ENCODE measurements at places on chromosomes 7 and 10.

GRCh38 chr10:59891349-59891748 is 15.0 kb downstream of the CCDC6 start:
- no peak for DNase-seq

DNA sequence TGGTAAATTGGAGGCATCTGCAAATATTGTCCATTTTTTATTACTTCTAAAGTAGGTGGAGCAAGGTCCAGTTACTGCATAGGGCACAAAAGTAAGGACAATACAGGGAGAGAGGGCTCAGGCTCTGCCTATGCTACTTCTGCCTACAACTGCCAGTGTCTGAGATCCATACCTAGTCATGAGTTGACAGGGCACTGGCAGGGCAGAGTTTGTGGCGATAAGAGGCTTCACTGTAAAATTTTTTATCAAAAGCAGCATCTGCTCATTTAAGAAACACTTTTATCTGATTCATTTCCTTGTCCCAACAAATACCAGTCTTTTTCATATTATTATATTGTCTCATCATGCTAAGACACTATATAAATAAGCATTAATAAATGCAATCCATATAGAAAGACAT is 178.0 kb downstream of the LRRN3 start:
- no peak for DNase-seq

GRCh38 chr10:59460601-59461000 is 98.3 kb upstream of the FAM13C start:
- DNase-seq, result no peak

DNA sequence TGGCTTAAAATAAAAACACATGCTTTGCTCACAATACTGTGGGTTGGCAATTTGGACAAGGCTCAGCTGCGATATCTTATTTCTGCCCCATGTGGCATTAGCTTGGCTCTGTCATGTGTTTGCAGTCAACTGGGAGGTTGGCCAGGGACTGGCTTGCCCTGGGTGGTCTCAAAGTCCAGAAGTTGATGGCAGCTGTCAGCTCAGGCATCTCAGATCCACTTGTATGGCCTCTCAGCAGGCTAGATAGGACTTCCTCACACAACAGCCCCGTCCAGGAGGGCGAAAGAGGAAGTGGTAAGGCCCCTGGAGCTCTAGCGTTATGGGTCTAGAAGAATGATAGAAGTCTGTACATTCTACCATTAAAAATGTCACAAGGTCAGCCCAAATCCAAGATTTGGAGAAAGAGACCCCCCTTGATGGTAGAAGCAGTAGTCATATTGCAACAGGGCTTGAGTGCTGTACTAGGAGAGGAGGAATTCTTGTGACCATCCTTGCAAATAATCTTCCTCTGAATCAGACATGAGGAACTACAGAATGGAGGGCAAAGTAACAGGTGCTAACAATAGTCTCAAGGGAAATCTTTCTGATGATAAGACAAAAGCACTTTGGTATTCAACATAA is 166.2 kb downstream of the FAM107B start:
- no peak for DNase-seq

GRCh38 chr7:20561908-20562307 is 53.6 kb upstream of the ABCB5 start:
- no peak for DNase-seq
